Activated gamma-delta T cell treated with anti-CD3 and anti-CD28 coated beads, Interleukin-2, amount 50 U/mL, for 16 hours (primary cell): ENCODE measurements at places on chromosomes 16 and 17.

GRCh38 chr17:47905221-47905733, 9.2 kb downstream of the SP2 start:
- no peak for DNase-seq

DNA sequence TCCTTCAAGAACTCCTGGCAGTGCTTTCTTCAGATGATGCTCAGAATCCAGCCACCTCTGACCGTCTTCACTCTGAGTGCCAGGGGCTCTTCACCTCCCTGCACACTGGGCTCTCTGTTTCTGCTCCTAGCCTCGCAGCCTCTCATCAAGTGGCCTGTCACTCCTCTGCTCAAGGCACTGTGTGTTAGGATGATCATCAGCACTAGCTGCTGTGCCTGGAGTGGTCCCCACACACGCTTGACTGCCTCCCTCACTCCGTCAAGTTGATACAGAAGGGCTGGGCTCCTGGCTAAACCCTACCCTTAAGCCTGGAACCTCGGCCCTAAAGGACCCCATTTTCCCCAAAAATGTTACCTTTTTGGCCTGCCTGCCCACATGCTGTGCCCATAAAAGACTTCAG, 15.6 kb downstream of the KRT9 start:
- no peak for DNase-seq

DNA sequence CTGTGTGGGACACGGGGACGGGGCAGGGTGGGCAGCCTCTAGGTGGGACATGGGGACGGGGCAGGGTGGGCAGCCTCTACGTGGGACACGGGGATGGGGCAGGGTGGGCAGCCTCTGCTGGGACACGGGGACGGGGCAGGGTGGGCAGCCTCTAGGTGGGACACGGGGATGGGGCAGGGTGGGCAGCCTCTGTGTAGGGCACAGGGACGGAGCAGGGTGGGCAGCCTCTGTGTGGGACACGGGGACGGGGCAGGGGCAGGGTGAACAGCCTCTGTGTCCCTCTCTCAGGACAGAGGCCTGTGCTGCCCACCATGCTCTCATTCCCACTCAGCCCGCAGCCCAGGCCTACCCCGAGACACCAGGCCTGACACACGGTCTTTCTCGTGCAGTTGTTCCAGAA, 16.9 kb upstream of the MRPL38 start:
- DNase-seq, result no peak

GRCh38 chr17:797236-797840, 15.2 kb downstream of the MRM3 start:
- no peak for DNase-seq

DNA sequence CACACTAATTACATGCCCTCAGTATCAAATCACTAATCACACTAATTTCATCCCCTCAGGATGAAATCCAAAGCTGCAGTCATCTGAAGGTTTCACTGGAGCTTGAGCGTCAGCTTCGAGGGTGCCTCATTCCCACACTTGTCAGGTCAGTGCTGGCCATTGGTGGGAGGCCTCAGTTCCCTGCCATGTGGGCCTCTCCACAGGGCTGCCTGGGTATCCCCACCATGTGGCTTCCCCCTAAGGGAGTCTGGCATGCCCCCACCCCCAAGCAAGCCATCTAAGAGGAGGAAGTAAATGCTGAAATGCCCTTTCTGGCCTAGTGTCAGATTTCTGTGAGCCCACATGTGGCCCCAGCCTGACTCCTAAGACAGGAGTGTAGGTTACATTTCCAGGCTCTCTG, 78.6 kb upstream of the CDH5 start:
- DNase-seq, result no peak

DNA sequence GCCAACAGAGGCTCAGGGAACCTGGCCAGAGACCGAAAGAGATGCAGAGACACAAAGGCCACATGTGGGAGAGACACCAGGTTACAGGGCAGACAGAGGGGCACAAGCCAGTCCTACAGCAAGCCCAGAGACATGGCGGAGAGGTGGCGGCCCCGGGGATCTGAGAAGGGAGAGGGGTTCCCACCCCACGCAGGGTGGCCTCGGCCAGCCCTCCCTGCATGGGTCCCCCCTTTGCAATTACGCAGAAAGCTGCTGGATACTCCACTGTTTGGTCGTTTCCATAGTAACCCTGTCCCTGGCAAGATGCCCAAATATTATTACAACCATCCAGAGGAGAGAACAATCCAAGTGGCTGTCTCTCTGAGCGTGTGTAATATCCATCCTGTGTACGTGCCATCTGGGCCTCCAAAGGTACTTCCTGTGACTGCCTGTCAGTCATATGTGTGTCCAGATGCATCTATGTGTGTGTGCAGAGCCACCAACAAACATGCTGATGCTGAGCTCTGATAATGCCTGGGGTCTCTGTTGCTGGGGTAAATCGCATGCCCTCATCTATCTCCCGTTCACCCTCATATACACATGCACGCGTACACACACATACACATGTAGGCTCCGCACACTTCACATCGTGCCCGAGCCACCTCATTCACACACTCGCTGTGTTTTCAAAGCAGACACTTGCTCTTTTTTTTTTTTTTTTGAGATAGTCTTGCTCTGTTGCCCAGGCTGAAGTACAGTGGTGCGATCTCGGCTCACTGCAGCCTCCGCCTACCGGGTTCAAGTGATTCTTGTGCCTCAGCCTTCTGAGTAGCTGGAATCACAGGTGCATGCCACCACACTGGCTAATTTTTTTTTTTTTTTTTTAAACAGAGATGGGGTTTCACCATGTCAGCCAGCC, 5.5 kb downstream of the PCGF2 start:
- no peak for DNase-seq

DNA sequence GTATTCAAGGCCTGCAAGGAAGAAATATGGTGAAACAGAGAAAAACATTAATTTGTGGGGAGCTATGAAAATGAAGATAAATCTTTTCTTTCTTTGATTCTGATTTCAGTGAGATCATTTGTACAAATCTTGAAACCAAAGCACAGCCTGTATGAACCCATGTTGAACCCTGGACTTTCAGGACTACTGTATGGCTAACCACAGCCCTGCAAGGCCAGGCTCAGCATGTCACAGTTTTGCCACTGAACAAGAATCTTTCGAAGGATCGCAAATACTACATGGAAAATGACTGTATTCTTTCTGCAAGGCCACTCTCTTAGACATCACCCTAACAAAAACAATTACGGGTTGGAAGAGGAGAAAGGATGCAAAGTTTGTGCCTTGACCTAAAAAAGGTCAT, 161.7 kb upstream of the MAF start:
- DNase-seq, result no peak

DNA sequence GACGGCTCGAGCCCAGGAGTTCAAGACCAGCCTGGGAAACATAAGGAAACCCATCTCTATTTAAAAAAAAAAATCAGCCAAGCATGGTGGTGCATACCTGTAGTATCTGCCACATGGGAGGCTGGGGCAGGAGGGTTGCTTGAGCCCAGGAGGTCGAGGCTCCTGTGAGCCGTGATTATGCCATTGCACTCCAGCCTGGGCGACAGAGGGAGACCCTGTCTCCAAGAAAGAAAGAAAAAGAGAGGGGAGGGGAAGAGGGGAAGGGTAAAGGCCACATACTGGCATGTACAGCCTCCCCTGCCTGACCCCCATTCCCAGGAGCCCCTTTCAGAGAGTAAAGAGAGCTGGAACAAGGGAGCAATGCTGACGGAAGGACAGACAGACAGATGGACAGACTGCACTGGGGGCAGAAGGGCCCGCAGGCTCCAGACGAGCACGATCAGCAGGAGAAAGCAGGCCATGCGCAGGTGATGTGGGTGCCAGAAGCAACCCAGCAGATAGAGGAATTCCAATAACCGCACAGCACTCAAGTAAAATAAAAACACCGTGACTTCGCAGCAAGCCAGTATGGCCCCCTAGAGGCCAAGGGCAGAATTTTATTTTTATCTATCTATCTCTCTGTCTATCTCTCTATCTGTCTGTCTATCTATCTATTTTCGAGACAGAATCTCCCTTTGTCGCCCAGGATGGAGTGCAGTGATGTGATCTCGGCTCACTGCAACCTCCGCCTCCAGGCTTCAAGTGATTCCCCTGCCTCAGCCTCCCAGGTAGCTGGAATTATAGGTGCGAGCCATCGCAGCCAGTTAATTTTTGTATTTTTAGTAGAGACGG, 27.1 kb upstream of the SNN start:
- no peak for DNase-seq

- DNase-seq, result no peak
Measured at GRCh38 chr17:38914741-38915638, 10.4 kb upstream of the LASP1NB start.

- DNase-seq, result no peak
Measured at GRCh38 chr16:5979905-5980550, 882.4 kb upstream of the EEF2KMT start.
